Kidney capillary endothelial cell (primary cell): ENCODE measurements at places on chromosomes 4 and X.

- no peak for DNase-seq
Observed at GRCh38 chr4:188435381-188435780, 296.1 kb downstream of the TRIML1 start.

GRCh38 chrX:129125122-129125914, 398.0 kb downstream of the SMARCA1 start:
- DNase-seq: no peak

GRCh38 chrX:16748425-16748824, 29.0 kb downstream of the SYAP1 start:
- no peak for DNase-seq

DNA sequence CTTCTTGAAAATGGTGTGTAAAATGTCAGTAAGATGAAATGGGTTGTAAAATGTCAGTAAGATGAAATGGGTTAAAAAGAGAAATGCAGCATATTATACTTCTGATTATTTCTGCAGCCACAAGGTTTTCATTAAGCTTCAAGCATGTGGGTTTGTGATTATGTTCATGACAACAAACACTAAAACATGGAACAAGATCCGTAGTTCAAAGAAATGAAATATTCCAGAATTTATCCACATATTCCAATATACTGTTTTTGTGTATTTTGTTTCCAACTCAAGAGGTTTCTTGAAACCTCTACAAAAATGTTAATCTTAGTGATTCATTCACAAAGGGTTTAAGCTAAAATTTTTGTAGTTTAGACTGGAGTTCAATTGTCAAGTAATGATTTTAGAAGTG, 84.0 kb downstream of the ADAMTS3 start:
- DNase-seq: no peak

GRCh38 chrX:118550792-118551191, 55.2 kb downstream of the DOCK11 start:
- DNase-seq: no peak
